ENCODE measurements at places on chromosomes 3 and 15.

GRCh38 chr15:67521783-67522568, 1.0 kb downstream of the C15orf61 start:
- DNase-seq: no peak

- no peak for DNase-seq
Measured at GRCh38 chr3:109440353-109440752, 103.0 kb upstream of the DPPA4 start.

DNA sequence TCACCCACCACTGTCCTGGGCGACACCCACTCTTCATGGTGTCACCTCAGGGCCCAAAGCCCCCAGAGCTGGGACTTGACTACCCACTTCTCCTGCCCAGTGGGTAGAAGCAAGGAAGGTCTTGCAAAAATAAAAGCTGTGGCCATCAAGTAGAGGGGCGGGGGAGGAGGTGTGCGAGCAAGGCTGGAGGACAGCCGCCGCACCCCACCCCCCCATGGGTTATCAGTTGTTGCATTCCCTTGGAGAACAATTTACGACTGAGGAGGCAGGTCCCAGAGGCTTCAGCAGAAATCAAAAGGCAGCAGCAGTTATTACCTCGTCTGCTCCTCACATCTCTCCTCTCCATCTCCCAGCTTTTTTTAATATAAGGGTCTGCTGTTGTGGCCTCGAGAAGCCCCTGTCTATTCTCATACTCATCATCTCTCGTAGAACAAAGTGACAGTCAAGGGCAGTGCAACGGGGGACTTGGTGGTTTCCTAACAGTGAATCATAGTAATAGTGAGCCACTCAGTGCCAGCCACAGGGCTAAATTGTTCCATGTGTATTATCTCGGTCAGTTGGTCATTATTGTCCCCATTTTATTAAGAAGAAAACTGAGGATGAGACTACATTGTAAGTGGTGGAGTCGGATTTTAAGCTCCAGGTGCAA, 116.4 kb downstream of the PDCD6IP start:
- DNase-seq: peak; percentile 49

- no peak for DNase-seq
Measured at GRCh38 chr15:83545804-83546511, 98.8 kb downstream of the SH3GL3 start.

DNA sequence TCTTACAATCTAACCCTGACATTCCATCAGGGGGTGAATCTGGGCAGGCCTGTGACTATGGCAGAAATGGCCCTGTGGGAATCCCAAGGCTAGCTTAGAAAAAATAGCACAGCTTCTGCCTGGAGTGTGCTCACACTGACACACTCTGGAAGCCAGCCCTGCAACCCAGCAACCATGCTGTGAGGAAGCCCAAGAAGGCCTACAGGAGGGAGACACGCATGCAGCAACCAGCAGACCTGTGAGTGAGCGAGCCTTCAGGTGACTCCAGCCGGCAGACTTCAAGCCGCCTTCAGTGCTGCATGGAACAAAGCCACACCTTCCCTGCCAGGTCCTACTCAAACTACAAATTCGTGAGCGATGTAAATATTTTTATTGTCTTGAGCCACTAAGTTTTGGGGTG, 26.1 kb downstream of the RAB6B start:
- no peak for DNase-seq
